ENCODE measurements at places on chromosomes 1 and 21.

GRCh38 chr1:30603081-30603858 lies 120.1 kb downstream of the MATN1 start:
- DNase-seq, result no peak

DNA sequence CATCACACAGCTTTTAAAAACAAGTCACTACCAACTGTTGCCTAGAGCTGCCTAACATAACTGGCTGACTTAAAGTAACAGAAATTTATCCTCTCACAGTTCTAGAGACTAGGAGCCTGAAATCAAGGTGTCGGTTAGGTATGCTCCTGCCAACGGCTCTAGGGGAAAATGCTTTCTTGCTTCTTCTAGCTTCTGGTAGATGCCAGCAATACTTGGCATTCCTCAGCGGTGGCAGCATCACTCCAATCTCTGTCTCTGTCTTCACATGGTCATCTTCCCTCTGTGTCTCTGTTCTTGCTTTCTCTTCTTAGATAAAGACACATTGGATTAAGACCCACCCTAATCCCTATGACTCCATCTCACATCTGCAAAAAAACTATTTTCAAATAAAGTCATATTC lies 51.5 kb downstream of the DMRTA2 start:
- no peak for DNase-seq

DNA sequence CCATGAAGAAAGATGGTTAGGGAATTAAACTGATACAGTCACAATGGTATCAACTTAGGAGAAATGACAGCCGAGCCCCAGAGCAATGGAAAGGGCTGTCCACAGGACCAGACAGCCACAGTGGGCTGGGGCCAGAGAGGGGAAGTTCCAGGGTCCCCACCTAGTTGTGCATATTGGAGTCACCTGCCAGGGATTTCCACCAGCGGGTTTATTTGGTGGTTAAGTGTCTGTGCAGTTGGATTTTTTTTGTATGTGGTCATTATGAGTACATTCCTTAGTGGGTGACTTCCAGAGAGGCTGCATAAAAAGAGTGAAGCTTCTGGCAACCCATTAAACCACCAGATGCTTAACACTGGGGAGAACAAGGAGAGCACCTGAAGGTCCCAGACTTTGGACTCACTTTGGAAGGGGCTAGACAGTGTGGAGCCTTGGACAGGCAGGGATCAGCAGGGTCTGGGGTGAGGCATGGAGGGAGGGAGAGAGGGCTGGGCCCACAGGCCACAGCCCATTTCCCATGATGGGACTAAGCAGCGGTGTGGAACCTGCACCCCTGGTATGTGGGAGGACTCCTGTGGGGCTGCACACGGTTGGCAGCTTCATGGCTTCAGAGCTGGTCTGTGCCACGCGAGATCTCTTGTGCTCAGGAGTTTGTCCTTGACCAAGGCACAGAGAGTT lies 7.8 kb upstream of the PTTG1IP start:
- DNase-seq, result no peak

- no peak for DNase-seq
Observed at GRCh38 chr1:239212811-239213220, 173.6 kb upstream of the CHRM3 start.

DNA sequence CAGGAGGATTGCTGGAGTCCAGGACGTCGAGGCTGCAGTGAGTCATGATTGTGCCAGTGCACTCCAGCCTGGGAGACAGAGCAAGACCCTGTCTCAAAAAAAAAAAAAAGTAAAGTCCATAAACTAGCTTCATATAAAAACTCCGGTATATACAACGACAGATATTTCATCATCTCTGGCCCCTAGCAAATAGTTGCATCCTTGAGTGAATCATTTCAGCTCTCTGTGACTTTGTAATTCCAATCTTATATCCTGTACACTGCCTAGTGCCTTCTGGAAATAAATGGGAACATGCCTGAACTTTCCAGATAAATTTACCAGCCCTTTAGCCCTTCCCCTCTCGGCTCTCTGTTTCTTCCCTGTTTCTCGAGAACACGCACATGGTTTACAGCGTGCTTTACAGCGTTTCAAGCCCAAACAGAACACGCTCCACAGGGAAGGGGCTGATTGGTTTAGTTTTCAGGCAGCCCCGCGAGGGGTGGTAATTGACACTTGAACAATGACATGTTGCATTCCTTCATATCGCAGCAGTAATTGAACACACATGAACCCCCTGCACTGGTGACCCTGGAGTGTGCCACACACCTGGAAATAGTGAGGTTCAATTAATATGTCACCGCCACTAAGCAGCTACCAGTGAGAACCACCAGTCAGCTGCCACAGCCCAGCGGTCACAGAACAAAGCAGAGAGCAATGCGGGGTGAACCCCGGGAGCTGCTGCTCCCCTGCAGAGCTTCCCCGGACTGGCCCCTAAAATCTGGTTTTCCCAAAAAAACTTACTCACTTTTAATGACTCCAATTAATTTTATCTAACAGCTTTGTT lies 35.7 kb upstream of the SIM2 start:
- DNase-seq, result no peak

- no peak for DNase-seq
Observed at GRCh38 chr21:45891388-45892155, 90.0 kb upstream of the COL6A1 start.

- no peak for DNase-seq
Observed at GRCh38 chr1:170134521-170134920, 11.2 kb upstream of the NTMT2 start.

GRCh38 chr1:86926883-86927282 lies 12.4 kb downstream of the HS2ST1 start:
- no peak for DNase-seq

DNA sequence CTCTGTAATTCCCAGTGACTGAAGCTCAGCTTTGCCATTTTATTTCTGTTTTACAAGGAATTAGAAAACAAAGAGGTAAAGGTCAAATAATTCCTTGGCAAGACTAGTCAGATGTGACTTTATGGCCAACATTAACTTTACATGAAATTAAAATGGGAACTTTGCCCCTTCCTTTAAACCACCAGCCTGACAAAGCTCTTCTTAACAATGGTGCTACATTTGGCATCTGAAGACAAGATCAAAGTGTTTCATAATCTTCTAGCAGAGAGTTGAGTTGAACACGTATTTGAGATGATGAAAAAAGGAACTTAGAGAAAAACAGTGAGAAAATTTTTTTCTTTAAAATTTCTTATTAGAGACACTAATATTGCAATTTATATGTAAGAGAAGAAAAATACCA lies 193.8 kb downstream of the AK5 start:
- DNase-seq, result no peak

- DNase-seq, result no peak
Observed at GRCh38 chr1:19606817-19607642, 37.1 kb upstream of the NBL1 start.

- no peak for DNase-seq
Observed at GRCh38 chr1:170326186-170326585, 180.4 kb downstream of the NTMT2 start.

- DNase-seq, result no peak
Observed at GRCh38 chr1:78831731-78832360, 174.7 kb downstream of the ADGRL4 start.

GRCh38 chr21:18144339-18144738 lies 100.3 kb upstream of the CHODL start:
- DNase-seq, result no peak

- DNase-seq, result no peak
Observed at GRCh38 chr21:41322496-41323382, 6.1 kb downstream of the FAM3B start.

GRCh38 chr1:245500546-245500945 lies 345.8 kb downstream of the KIF26B start:
- DNase-seq, result no peak

GRCh38 chr1:243413431-243414151 lies 157.8 kb downstream of the SDCCAG8 start:
- DNase-seq, result no peak

- DNase-seq, result no peak
Observed at GRCh38 chr1:55575571-55576279, 360.6 kb upstream of the USP24 start.

- DNase-seq, result no peak
Observed at GRCh38 chr1:150182247-150182646, 32.5 kb downstream of the PLEKHO1 start.

GRCh38 chr1:217791091-217791490 lies 159.9 kb downstream of the SPATA17 start:
- no peak for DNase-seq

DNA sequence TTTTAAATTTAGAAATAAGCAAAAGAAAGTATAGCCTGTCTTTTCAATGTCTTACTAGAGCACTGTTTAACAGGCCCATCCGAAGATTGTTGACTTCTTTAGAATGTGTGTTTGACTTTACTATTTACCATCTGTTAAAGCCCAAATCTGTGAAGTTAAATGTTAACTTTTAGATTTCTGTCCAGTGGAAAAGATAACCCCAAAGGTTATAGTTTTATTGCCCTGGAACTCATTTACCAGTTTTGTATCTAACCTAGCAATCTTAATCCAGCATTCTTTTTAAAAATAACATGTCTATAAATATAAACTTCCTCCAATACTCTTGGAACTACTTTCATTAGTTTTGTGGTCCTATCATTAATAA lies 37.9 kb downstream of the SNRPE start:
- DNase-seq, result no peak

- DNase-seq, result no peak
Observed at GRCh38 chr1:150760013-150760412, 5.6 kb downstream of the CTSS start.

GRCh38 chr1:219201656-219202055 lies 28.0 kb downstream of the LYPLAL1 start:
- DNase-seq, result no peak

DNA sequence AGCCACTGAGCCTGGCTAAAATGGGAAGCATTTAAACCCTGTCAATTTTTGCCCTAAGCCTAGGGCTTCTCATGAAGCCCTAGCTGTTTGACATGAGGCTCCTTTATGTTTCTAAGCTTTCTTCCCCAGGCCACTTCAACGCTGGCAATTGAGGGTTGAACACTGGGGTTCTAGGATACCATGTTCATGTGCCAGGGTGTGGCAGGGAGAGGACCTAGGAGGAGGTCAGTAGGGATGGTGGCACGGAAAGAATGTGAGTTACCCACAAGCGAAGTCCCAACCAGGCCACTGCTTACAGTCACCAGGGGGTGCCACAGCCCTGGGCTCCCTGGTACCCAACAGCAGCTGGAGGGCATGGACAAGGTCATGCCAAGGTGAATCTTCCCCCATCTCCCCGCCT lies 90.8 kb upstream of the AJAP1 start:
- DNase-seq, result no peak

DNA sequence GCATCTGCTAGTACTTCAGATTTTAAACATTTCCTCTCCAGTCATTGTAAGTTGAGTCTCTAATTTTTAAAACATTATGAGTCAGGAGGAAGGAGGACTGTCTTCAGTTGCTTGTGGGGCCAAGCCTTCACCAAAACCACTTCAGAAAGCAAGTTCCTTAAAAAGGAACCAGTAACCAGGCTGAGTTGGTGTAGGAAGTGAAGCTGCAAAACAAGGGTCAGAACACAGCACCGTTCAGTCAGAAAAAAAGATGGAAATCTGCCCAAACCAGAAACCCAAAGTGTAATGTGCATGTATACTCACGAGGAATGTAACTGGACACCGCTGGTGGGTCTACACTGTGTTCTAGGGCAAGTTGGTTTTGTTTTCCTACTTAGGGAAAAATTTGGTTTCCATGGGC lies 402.1 kb downstream of the SETD4 start:
- DNase-seq, result no peak

- DNase-seq, result no peak
Observed at GRCh38 chr1:174872615-174873058, 127.1 kb upstream of the CACYBP start.

- no peak for DNase-seq
Observed at GRCh38 chr1:230784163-230784562, 37.0 kb downstream of the CAPN9 start.

- no peak for DNase-seq
Observed at GRCh38 chr1:202599669-202600431, 110.4 kb downstream of the SYT2 start.

DNA sequence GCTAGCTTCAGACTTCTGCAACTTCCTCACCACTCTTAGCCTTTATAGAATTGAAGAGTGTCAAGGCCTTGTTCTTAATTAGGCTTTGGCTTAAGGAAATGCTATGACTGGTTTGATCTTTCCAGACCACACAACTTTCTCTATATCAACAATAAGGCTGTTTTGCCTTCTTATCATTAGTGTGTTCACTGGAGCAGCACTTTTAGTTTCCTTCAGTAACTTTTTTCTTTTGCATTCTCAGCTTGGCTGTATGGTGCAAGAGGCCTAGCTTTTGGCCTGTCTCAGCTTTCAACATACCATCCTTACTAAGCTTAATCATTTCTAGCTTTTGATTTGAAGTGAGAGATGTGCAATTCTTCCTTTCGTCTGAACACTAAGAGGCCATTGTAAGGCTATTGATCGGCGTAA lies 8.6 kb downstream of the PRKACB start:
- no peak for DNase-seq

DNA sequence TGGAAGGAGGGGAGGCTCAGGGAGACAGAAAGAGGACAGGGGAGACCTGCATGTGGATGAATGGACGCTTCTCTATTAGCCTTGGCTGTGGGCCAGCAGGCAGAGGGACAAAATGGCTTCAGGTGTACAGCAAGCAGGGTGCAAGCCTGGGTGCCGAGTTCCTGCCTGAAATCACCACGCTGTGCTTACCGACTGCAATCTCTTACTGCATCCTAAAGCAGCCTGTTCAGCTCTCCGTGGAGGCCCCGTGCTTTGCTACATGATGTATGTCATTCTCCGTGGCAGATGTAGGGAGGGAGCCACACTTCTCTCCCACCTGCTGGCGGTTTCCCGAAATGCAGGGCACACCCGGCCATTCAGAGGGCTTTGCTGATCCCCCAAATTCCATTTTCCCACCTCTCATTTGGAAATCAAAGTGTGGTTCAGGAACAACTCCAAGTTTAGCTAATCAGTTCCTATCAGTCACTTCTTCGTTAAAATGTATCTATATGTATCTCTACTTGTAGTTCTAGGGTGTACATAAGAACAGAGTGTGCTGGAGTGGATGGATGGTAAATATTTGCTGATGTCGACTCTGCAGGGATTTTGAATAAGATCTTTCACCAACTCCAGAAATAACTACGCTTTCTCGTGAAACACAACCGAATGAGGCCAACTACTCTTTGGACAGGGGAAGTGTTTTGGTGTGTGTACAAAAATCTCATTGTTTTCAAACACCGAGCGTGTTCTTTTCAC lies 122.3 kb upstream of the BACE2 start:
- no peak for DNase-seq

- no peak for DNase-seq
Observed at GRCh38 chr1:45848714-45849113, 45.3 kb downstream of the MAST2 start.

DNA sequence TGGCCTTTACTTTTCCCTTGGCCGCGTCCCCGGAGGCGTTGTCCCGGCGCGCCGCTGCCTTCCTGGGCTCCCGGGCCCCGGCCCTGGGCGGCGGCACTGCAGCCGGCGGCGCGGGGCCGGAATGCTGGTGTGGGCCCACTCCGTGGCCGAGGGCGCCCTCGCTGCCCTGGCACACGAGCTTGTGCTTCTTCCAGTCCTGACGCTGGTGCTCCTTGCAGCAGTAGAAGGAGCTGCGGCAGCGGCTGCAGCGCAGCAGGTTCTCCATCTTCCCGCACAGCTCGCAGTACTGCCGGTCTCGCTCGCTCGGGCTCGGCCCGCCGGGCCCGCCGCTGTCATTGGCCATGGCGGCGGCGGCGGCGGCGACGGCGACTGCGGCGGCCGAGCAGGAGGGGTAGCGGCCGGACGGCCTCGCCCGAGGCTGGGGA lies 529 bp downstream of the EGLN1 start:
- DNase-seq, result no peak
